SK-N-SH (cell line): ENCODE measurements at places on chromosomes 1 and 21.

DNA sequence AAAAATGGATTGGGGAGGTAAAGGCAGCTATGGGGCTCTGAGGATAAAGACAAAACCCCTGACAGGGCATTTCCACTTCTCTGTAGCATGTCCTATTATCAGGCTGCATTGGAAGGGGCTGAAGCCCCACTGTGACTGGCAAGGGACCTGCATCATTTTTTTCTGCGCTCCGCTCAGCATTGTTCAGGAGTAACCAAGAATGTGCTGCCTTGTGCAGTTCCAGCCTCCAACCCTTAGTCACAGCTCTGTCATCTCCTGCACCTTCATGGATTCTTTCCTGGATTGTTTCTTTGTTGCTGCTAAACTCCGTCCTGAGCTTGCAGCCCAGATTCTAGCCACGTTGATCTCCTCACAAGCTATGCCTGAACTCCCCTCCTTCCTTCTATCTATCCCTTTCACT lies 37.4 kb downstream of the SERTAD4 start:
- DNase-seq = no peak

- DNase-seq = no peak
These were observed 121.9 kb downstream of the CAPN8 start for GRCh38 chr1:223543560-223543959.

DNA sequence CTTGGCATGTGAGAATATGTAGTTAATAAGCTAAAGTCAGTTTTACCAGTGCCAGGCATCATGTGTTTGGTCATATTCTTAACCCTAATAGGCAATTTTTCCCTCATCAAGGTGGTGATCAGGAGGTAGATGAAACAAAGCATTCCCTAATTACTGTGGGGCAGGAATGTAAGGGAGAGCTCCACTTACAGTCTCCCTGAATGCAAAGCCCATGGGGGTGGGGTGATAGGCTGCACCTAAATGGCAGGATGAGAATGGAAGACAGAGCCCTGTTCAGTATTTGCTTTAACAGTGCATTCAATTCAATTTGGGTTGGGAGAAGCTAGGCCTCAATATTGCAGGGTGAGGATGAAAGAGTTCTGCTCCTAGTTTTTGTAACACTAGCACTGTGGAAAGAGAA lies 23.4 kb downstream of the ZNF678 start:
- DNase-seq = no peak

DNA sequence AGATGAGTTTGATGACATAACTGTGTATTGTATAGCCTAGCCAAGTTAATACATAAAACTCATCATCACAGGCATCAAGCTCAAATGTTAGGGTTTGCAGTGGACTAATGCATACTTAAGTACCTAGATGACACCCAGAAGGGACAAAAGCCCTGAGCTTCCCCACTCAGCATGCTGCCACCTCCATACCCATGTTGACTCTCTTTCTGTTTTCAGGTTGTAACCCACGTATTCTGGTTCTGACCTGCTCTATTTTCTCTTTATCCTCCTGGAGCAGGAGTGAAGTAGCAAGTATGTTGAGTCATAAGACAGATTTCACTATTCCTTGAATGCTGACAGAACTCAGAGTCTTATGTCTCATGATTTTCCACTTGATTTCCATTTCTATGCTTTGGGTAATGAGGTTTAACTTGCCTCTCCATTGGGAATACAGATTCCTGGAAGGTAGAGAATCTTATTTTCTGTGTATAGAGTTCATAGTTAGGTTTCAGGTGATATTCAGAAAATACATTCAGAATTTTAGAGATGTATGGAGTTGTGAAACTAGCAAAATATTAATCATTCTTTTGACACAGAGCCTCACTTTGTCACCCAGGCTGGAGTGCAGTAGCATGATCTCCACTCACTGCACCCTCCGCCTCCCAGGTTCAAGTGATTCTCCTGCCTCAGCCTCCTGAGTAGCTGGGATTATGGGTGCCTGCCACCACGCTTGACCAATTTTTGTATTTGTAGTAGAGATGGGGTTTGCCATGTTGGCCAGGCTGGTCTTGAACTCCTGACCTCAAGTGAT lies 122.5 kb upstream of the KCNJ15 start:
- no peak for DNase-seq

- DNase-seq = no peak
These were observed 30.1 kb downstream of the OLFML3 start for GRCh38 chr1:114009393-114009792.

DNA sequence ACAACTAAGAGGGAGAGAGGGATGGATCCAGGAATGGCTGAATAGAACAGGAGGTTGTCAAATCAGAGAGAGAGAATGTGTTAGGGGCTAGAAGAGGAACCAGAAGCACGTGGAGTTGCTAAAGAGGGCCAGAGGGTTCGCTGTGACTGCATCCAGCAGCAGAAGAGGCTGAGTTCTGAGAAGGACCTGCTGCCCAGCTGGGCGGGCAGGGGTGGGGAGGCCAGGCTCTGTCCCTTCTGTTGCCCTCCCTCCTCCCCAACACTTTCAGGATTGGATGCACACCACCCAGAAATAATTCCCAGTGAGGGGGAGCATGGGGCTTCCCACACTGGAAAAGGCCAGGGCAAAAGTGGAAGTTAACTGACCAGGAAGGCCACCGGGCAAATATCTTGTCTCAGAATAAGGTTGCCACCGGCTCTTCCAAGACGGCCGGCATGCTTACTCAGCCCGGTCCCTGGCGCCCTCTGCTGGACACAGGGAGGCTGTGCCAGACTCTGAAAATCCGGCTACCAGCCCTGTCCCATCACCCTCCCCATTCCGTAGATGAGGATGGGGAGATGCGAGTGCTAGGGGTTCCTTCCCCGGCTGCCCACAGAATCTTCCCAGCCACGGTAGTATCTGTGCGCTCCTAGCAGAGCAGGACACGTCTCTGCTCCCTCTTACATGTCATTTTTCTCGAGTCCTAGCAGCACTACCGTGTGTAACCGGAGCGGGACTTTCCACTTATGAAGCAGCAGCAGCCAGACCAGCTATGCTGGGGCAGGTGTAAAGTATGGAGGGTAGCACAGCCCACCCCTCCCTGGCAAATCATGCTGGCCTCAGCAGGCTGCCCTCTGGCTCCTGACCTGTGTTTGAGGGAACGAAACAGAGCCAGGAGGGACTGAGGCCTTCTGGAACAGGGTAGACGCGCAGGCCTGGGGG lies 46.8 kb upstream of the A3GALT2 start:
- peak; percentile 93 for DNase-seq

- DNase-seq = no peak
These were observed 39.0 kb upstream of the RWDD3 start for GRCh38 chr1:95195046-95195445.

- DNase-seq = no peak
These were observed 13.8 kb downstream of the CFAP74 start for GRCh38 chr1:1989789-1990188.

DNA sequence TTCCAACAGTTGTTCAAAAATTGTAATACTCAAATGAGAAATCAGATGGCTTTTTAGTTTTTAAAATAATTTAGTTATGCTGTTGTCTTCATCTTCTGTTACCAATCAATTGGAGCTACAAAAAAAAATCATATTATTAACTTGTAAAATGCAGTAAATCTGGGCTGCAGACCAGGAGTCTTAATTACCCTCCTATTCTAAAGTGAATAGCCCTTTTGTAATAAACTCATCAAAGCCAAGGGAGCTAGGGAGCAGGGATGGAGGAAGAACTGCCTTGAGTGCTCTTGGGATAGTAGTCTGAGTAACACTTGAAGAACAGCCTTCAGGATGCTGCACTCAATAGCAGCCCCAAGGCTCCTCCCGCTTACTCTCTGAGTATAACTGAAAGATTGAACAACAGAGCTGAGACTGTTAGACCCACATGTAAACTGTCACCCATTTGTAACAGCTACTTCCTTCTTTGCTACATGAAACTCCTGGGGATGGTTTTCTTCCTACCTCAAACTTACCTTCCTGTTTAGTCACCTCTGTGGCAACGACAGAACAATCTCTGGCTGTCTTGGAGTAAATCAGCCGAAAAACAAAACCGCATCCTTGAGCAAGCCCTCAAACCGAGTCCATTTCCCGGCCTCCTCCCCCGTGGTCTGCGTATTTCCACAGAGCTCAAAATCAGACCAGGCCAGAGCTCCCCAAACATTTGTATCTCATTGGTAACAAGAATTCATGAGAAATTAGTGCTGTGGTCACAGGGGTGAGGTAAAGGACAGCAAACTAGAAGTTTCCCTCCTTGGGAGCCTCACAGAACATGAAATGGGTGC lies 55.9 kb downstream of the CD58 start:
- no peak for DNase-seq

- DNase-seq = peak; percentile 17
These were observed 32.3 kb downstream of the RCAN1 start for GRCh38 chr21:34582506-34583150.

DNA sequence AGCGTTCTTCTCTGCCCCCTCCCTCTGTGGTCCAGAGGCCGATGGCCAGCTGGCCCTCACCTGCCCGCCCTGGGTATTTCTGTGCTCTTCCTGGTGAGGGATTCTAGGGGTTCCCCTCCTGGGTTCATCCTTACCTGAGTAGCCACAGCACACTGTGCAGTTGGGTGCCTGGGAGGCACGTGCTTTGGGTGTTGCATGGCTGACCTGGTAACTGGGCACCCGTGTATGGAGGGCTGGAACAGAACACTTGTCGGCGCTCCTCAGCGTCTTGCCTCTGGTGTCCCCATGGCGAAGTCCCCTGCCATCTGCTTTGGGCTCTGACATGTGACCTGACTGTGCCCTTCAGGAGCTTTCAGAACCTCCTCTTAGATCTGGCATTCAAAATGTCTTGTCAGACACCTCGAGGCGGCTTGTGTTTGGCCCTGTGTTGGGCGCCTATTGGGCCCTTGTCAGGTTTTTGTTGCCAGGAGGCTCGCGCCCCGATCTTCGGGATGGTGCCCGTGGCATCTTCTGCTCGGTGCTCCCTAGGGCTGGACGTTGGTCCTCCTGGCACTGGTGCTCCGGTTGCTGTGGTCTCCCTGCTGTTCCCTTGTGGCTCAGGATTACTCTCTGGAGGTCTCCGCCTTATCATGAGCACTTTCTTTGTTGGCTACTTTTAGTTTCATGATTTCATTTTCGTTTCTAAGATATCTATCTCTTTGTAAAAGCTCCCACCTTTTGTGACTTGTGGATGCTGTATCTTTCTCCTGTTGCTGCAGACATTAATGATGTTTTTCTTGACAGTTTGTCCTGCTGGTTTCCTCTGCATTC lies 28.5 kb downstream of the SKI start:
- DNase-seq = no peak

DNA sequence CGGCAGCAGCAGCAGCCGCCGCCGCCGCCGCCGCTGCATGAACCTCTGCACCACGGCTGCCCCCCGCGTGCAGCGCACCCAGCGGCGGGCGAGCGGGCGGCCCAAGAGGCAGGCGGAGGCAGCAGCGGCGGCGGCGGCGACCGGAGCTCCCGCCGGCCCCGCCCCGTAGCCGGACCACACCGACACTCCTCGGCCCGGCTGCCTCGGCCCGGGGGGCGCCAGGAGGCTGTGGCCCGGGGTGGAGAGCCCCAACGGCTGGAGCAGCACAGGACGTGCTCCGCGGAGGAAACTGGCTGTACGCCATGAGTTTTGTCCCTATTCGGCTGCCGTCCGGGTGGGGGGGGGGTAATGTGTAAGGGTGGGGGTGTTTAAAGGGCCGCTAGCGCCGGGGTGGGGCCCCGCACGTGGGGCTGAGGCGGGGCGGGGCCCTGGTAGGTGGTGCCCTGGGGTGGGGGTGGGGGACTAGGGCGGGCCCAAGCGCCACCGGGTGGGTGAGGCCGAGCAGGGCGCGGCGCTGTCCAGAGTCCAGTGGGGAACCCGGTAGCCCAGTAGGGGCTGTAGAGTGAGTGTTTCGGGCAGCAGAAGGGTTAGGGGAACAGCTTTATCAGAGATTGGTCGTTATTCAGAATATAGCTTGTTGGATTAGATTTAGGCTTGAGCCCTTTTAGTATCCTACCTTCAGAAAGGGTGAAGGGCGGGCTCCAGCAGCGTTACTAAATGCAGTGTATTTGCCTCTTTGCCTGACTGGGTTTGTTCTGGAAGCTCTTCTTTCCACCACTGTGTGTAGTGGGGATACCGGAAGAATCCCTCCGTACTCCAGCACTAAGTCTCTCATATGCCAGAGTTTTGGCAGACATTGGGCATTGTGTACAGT lies at the start of gene FAM78B:
Gene FAM78B, minus strand, starts transcription at position 304 of the 874 bp plus-strand sequence. CDS start 753 bp downstream, outside the sequence.
- DNase-seq = peak; percentile 95

DNA sequence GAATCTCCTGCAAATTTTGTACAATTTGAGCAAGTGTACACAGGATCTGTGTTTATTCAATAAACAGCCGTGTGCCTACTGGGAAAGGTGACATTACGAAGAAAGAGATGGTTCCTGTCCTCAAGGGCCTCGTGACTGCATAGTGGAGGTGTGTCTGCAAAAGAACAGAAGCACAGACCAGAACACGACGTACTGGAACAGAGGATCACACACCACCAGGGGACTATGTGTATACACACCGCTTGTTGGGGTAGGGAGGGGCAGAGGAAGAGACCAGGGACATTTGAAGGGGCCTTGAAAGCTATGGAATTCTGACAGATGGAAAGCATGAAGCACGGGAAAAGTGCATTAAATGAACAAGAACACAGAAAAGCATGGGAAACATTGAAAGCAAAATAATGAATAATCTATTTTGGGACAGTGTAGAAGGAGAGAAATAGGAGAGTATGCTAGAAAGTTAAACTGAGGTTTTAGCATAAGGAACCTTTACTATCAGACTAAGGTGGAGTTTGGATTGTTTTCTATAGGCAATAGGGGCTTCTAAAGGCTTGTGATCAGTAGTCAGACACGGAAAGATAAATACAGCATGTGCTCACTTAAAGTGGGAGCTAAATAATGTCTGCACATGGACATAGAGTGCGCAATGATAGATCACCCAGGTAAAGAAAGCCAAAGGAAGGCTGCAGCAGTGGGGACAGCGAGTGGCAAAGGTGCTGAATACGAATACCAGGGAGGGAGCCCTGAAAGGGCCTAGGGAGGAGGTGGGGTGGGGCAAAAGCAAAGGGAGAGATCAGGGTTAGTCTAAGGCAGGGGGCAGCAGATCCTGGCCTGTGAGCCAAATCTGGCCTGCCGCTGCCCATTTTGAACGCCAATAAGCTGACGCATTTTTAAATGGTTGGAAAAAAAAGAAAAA lies 11.0 kb downstream of the JAK1 start:
- no peak for DNase-seq

- DNase-seq = no peak
These were observed 1.3 kb downstream of the KAZN start for GRCh38 chr1:14599800-14600199.

- no peak for DNase-seq
These were observed 46.4 kb upstream of the NBL1 start for GRCh38 chr1:19597496-19598309.

DNA sequence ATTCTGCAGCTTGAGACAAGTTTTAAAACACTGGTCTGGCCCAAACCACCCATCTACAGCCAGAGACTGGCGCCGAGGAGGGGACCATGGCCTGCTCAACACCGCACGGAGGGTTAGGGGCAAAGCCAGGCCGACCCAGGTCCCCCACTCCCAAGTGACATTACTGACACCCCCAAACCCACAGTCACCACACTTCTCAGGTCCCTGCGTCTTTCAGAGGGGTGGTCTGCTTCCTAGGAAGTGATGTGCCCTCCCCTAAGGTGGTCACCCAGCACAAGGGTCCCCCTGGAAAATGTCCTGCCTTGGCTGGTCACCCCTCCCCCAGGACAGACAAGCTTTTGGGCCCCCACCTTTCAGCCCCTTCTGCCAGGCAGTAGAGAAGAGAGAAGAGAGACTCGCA lies 20.8 kb upstream of the EPHA2 start:
- DNase-seq = no peak

GRCh38 chr1:232897949-232898465 lies 52.4 kb upstream of the NTPCR start:
- DNase-seq = no peak
